D721Med (cell line): ENCODE measurements at places on chromosomes 1 and 21.

GRCh38 chr21:45069711-45070110 lies 4.7 kb upstream of the ADARB1 start:
- DNase-seq, result no peak

DNA sequence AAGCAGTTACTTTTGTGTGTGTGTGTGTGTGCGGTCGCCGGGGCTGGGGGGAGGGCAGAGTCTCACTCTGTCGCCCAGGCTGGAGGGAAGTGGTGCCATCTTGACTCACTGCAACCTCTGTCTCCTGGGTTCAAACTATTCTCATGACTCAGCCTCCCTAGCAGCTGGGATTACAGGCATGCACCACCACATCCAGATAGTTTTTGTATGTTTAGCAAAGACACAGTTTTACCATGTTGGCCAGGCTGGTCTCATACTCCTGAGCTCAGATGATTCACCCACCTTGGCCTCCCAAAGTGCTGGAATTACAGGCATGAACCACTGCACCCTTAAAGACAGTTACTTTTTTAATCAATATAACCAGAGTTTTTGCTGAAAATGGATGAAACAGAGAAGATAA lies 207.0 kb downstream of the PTPRC start:
- no peak for DNase-seq

GRCh38 chr1:236207121-236207520 lies 64.8 kb downstream of the GPR137B start:
- no peak for DNase-seq

DNA sequence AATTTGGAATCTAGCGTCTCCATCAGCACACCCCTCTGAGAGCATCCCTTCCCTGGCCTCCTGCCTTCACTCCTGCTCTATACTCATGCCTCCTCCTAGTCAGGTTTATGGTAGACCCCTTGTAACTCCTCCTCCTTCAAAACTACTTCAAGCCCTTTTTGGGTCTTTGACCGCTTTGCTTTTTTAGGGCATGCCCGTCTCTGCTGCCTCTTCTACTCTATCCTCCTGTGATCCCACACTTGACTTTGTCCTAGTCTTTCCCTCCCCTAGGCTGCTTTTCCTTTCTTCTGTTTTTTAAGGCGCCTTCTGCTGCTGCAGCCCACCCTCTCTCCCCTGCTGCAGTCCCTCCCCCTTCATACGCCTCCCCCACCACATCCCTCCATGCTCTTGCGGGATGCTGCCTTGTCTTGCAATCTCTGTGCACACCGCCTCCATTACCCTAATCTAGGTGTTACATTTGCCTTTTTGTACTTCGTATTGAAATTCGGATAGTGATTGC lies 1.5 kb downstream of the SNX27 start:
- no peak for DNase-seq

GRCh38 chr1:224673141-224673540 lies 57.0 kb downstream of the CNIH3 start:
- DNase-seq, result no peak
